ENCODE measurements at places on chromosomes 7 and 10.

DNA sequence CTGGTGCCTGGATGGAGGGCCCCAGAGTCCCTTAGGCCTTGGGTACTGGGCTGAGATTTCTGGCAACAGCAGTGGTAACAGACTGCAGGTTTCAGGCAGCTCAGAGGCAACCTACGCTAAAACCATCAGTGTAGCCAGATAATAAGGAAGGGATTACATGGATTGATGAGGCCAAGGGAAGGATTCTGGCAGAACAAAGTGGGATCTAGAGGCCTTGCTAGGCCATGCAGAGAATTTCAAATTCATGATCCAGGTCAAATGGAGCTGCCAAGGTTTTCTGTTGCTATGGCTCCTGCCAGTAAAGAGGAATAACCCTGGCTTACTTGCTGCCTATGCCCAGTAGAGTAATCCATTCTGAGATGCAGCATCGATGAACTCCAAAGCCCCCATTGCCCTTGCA, 445.7 kb downstream of the ADRA2A start:
- no peak for DNase-seq

GRCh38 chr10:103895411-103896186, 22.4 kb downstream of the STN1 start:
- no peak for DNase-seq

- DNase-seq = no peak
Observed at GRCh38 chr10:48468130-48468790, 136.6 kb downstream of the ARHGAP22 start.

DNA sequence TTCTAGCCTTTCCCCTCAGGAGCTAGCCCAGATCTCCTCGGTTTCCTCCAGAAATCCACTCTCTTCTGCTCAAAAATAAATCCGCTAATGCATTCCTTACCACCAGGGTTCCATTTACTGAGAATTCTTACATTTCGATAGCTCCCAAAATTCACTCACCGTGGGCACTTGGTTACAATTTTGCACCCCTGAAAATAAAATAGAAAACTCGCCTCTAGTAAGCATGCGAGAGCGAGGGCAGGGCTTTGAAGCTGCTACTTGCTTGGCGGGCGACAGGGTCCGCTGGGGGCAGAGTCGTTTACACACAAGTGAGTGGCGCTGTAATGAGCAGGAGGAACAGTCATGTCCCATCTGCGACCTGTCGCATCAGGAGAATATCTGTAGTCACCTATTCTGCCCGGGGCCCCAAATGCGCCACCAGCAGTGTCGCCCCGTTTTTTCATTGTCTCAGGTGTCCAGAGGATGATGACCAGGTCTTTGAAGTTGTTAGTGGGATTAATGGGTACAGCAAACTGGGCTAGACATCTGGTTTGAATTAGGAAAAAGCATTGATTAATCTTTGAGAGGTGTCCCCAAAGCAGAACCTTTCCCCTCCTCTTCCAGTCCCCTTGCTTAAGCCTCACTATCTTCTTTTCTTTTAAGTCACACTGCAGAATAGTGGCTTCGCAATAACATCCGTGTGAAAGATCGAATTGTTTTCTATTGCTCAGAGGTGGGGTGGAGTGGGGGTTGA, 1.2 kb upstream of the MEOX2 start:
- no peak for DNase-seq

- DNase-seq = no peak
Observed at GRCh38 chr10:86111902-86112545, 254.6 kb downstream of the GRID1 start.

DNA sequence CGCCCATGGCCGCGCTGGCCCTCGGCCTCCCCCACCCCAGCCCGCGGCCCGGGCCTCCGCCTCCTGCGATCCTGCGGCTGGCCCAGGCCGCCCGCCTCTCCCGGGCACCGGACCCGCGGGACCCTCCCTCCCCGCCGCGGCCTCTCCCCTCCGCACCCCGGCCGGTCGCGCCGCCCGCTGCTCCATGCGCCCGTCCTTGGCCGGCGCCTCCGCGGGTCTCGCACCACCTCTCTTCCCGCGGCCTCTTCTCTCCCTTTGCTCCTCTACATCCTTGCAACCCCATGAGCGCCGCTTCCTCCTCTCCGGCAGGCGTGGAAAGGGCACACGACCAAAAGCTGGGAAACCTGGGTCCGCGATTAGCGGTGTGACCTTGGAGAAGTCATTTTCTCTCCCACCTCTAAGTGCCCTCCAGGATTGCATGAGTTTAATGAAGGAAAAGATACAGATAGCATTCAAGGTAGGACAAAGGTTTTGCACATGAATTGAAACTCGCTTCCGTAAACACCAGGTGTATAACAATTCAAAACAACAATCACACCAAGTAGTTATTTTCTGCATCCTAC, 448 bp upstream of the SRPK2 start:
- no peak for DNase-seq

GRCh38 chr10:25753776-25754175, 180.3 kb upstream of the MYO3A start:
- DNase-seq = no peak

Data from thymus (tissue), 14 donors.